ENCODE measurements at places on chromosomes 5 and 9.
A peak's percentile ranks its signal among the peaks of the same experiment; 100 is the strongest.

- peak; percentile 86 for DNase-seq
Measured at GRCh38 chr5:173324115-173325001, 3.9 kb downstream of the STC2 start.

DNA sequence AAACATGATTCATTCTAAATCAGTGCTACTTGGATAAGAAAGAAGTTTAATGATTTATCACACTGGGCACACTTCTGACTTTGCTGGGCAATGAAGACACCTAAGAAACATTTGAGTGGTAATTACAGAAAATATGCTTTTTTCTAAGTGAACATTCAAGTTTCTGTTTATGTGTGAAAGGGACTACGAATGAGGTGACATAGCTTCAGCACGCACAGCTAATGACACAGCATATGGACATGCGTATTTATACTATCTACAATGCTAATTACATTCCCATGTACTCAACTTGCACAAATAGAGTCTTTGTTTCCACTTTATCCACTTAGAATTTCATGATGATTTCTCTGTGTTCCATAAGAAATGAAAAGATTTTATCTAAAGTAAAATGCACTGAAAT, 40.6 kb downstream of the FREM1 start:
- DNase-seq: no peak

DNA sequence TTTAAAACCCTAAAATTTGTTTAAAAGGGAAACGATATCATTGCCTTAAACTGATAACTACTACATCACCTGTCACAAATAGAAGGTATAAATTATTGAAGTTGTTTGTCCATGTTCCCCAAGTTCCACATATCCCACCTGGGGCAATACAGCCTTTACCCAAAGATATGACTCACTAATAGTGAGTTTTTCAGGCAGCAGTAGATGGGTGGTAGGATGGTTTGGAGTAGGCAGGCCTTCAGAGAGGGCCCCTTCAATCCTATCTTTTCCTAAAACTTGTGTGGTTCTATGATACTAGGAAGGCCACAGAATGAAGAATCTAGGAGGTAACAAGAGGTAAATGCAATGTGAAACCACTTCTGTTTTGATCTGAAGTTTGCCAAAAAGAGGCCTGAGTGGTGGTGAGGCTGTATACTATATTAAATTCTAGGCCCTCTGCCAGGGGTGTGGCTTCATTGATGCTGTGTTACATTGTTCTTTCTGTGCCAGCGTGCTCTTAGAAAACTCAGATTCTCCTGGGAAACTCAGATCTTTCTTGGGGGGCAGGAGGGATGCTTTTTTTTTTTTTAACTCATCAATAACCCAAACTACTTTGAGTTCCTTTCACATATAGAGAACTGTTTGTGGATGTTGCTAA, 7.2 kb downstream of the CYSTM1 start:
- DNase-seq: no peak

DNA sequence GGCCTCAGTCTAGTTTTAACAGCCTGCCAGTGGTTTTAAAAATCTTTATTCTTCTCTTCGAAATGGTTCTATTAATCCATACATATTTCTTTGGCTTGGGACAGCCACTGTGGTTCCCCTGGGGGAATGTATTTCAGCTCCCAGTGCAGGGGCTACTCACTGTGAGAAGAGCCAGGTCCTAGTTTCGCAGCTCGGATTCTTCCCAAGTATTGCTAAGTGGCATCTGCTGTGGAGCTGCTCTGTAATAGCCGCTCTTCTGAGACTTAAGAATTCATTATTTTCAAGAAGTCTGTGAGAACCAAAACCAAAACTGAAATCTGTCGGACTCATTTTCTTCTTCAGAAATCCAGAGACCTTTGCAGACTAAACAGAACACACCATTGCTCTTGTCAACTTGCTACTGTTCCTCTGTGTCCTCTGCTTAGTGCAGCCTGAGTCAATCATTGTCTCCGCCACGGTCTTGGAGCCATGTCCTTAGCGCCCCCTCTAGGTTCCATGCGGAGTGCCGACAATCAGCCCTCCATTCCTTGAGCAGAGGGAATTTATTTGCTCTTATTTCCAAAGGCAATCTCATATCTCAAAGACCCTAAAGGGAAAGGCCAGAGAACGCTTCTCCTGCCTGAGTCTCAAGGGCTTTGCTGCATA, 478.2 kb downstream of the SPATA31D1 start:
- DNase-seq: no peak

GRCh38 chr5:137995077-137995748, 37.7 kb downstream of the FAM13B start:
- no peak for DNase-seq

GRCh38 chr9:91062281-91062680, 260.7 kb downstream of the SYK start:
- no peak for DNase-seq

- DNase-seq: no peak
Measured at GRCh38 chr9:35728041-35728971, 3.7 kb downstream of the TLN1 start.

GRCh38 chr5:18281947-18282581, 647.8 kb downstream of the TAF11L14 start:
- DNase-seq: peak; percentile 67

- peak; percentile 39 for DNase-seq
Measured at GRCh38 chr5:54867310-54867944, 118.0 kb downstream of the ESM1 start.

DNA sequence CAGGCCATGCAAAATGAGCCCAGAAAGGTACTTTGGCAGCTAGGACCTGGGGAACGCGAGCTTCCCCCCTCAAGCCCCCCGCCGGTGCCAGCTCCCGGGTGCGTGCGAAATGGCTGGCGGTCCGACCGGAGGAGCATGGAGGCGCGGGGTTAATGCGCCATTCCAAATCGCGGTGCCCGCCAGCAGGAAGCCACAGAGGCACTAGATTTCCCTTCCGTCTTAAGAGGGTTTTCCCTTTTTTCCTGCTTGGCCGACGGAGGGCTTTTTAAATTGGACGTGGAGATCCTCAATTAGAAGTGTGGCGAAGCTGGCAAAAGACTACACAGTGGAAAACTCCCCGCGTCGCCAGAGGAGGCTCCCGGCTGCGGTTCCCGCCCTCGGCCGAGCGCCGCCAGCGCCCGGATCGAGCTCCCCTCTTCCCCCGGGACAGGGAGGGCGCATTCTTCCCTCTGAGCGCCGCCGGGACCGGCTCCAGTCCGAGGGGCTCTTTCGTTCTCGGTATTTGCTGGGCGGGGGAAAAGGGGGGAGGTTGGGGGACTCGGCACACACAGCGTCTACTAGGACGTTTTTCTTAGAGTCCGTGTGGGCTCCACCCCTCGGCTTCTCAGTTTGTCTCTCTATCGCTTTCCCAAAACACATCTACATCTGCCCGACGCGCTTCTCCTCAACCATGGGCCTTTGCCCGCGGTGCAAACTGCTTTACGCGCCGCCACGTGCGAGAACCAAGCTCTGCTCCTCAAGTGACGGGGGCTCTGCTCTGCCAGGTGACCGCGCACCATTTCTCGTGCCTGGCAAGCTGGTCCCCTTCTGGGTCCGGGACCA, 3.0 kb downstream of the GDNF start:
- no peak for DNase-seq

- no peak for DNase-seq
Measured at GRCh38 chr5:110354311-110354710, 372.2 kb downstream of the TMEM232 start.

DNA sequence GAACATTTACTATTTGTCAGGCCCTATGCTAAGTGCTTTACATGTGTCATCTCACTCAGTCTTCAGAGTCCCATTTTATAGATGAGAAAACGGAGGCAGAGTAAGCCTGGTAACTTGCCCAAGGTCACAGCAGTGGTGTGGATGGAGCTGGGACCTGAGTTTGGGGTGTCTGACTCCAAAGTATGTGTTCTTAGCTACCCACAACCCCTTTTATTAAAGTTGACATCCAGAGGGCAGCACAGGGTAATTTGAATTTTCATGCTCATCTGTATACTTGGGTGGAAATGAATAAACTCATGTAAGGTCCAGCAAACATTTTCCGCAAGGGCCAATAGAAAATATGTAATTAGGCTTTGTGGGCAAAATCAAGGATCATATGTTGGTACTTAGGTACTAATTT, 93.4 kb upstream of the SLC25A48 start:
- no peak for DNase-seq

DNA sequence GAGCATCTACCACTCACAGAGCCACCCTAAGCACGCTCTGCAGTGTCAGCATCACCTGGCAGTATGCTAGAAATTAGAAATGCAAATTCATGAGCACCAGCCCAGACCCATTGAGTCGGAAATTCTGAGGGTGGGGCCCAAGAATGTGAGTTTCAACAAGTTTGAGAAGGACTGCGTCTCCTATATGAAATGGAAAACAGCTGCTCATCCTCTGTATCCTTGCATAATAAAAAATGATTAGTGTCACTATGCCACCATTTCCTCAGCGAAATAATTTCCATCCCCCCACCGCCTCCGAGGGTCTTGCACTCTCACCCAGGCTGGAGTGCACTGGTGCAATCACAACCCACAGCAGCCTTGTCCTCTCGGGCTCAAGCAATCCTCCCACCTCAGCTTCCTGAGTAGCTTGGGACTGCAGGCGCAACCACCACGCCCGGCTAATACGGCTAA, 1.3 kb upstream of the IQGAP2 start:
- DNase-seq: no peak

DNA sequence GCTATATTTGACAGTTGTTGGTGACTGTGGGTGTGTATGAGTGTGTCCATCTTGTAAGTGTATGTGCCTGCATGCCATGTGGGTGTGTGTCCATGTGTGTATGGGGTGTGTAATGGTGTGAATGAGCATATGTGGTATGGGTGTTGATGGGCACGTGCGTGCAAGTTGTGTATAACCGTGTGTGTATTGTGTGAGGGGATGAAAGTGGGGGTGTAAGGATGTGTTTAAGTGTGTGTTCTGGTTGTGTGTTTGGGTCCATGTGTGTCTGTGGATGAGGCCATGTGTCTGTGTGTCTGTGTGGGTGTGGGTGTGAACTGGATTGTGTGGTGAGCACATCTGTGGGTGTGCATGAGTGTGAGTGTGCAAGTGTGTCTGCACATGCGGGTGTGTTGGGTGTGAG, 5.9 kb upstream of the FAM78A start:
- DNase-seq: no peak

- no peak for DNase-seq
Measured at GRCh38 chr9:135253305-135254004, 166.0 kb downstream of the OLFM1 start.

DNA sequence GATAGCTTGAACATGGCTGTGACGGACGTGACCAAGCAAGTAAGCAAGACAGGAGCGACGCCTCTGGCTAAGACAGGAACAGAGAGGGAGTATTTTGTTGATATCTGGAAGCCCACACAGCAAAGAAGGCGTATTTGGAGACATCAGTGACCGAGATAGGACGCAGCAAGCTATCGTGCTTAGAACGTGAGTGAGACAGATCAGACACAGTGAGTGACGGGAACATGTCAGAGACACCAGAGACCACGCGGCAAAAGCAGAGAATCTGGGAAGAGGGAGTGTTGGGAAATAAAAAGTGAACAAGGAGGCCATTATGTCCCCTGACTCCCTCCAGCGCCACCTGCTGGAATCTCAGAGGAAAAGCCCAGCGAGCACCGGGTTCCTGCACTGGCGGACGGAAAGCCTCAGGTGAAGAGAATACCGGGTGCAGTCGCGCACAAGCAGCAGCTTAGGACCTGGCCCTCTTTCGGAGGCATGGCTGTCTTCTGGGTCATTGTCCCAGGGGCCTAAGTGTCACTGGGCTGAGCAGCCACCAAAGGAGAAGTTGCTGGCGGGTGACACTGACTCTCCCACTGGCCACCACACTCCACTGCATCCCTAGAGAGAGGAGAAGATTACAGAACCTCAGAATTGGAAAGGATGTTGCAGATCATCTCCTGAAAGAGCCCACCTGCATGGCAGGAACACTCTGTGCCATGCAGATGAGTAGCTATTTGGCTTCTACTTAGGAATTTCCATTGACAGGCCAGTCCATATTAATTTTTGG, 99.1 kb downstream of the FBXO38 start:
- no peak for DNase-seq

DNA sequence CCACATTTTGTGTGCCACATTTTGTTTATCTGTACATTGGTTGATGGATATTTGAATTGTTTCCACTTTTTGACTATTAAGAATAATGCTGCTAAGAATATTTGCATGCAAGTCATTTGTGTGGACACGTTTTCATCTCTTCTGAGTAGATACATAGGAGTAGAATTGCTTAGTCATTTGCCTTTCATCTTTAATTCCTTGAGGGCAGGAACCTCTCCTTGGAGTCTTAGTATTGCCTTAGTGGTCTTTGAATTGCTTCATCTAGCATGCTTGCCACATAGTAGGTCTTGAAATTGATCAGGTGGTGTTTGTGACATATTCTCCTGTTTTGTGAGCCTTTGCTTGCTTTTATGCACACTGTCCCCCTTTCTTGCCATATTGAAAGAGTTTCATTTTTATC, 128.5 kb downstream of the NR3C1 start:
- DNase-seq: no peak

DNA sequence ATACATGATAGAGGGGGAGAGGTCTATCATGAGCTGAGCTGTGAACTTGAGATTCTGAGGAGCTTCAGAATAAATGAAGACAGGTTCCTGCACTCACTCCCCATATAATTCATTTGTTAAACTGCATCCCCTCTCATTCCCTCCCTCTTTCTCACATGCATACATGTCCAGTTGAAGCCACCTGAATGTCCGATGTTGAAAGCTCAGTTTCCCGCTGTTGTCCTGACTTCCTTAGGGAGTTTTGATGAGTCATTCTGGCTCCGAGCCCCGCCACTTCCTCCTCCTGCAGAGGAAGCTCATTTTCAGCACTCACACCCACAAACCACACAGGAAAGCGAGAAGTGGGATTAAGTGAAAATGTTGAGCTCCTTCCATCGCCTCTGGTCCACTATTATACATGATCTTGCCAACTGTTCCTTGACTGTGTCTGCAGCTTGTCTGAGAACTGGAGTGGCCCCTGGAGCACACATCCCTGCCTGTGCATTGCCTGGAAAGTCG, 121.2 kb downstream of the CEMIP2 start:
- DNase-seq: no peak

GRCh38 chr9:107219486-107220077, 63.5 kb upstream of the RAD23B start:
- DNase-seq: no peak

- DNase-seq: no peak
Measured at GRCh38 chr9:76433836-76434235, 25.1 kb upstream of the GCNT1 start.

DNA sequence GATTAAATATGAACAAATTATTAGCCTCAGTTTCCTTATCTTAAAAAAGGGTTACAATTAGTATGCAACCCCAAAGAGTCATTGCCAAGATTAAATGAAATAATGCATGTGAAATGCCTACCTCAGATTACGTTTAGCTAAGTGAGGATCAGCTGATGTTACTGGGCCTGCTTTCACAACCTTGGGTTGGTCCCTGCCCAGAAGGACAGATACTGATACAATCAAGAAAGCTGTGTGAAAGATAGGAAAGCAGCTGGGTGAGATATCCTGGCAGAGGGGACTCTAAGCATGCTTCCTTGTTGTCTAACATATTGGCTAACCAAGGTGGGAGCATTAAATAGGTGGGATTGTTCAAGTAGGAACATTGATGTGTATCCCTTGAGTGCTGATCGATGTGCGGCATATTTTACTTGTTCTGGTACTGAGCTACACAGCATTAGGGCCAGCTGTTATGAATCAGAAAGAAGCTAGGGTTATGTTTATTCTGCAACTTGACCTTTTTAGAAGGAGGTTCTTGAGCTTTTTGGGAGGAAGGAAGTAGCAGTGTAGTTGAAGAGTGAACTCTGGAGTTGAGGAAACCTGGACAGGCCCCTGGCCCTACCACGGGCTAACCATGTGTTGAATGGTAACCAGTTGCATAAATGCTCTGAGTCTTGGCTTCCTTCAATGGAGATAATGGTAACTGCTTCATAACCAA, 28.9 kb downstream of the SNX24 start:
- no peak for DNase-seq

GRCh38 chr5:140225396-140225795, 50.4 kb downstream of the CYSTM1 start:
- no peak for DNase-seq
